Breast epithelium (tissue), 4 donors: ENCODE measurements at places on chromosomes 2 and 18.
A peak's percentile ranks its signal among the peaks of the same experiment; 100 is the strongest.

DNA sequence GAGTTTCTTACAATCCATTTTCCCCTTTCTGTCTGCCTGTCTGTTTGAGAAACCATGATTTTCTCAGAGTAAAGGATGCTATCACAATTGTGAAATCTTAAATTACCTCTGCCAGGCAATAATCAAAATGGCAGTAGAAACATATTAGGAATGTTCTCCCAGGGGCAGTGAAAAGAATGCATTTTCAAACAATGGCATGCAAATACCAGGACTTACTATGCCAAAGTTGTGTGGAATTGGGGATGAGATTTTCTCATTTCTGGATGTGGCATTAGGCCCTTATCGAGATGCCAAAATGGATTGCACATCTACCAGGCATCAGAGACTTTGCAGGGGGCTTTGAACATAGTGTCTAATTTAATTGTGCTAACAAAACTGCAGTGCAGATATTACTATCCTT, 821.4 kb downstream of the RNF144A start:
- no peaks in the 10 kb centered on the region for H3K36me3 ChIP-seq
- H3K27me3 ChIP-seq, result no peaks in the 10 kb centered on the region
- no peaks in the 10 kb centered on the region for H3K4me1 ChIP-seq
- H3K27ac ChIP-seq, result no peak overlapping the region

DNA sequence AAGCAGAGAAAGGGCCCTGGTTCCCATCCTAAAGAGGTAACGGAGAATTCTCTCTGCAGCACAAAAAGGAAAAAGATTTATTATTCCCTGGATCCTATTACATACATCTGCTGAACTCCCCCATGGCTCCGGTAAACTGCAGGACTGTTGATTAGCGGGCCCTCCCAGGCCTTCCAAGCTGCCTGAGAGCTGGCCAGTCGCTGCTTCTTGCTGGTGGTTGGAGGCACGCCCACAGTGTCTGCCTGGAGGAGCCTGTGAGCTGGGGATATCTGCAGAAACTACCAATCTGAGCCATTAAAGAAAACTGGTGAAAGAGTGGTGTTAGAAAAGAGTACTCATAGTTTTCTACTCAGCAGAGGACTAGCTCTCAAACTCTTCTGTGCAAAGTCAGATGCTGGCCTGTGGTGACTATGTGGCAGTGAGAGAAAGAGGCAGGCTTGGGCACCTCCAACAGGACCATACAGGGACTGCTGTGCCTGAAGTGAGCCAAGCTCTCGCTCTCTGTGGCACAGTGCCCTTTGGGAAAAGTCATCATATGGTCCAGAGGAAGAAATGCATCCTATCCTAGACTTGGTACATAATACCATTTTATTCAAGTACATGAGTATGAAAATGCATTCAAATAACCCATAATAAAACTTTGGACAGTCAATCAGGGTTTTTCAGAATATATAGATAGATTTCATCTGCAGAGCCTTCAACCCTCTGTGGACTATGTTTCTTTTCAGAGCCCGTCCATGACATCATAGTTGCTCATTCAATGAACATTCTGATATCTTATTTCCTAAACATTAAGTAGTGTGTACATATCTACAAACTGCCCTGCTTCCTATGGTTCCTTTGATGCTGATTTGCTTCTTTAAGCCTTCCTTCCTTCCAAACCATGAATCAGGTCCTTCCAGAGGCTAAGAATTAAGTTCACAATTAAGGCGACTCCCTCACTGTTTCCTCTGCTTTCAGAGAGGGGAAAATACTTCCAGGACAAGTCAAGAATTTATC, 242.0 kb upstream of the LYPD1 start:
- H3K27me3 ChIP-seq, result no peaks in the 10 kb centered on the region
- H3K4me3 ChIP-seq, result no peak overlapping the region
- DNase-seq, result no peak
- H3K27ac ChIP-seq, result no peak overlapping the region
- H3K4me1 ChIP-seq, result no peaks in the 10 kb centered on the region
- H3K36me3 ChIP-seq, result no peaks in the 10 kb centered on the region

GRCh38 chr2:233572468-233572867, 5.9 kb upstream of the USP40 start:
- H3K4me3 ChIP-seq, result no peak overlapping the region
- no peaks in the 10 kb centered on the region for H3K36me3 ChIP-seq
- H3K27ac ChIP-seq, result no peak overlapping the region
- no peaks in the 10 kb centered on the region for H3K4me1 ChIP-seq
- no peaks in the 10 kb centered on the region for H3K27me3 ChIP-seq

DNA sequence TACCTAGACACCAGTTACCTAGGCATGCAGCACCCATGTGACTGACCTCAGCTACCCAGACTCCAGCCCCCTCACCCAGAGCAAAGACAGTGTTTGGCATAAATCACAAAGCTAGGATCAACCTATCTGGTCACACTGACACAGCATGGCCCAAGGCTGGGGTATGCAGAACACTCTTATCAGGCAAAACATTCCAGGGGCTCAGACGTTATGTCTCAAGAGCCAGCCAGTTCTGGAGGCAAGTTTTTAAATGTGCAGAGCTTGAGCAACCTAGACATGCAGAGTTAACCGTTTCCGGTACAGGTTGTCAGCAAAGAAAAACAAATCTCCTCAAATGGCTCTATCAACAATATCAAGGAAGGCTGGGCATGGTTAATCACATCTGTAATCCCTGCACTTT, 92.8 kb downstream of the AP1S3 start:
- no peak overlapping the region for H3K4me3 ChIP-seq
- DNase-seq, result no peak
- H3K36me3 ChIP-seq, result no peaks in the 10 kb centered on the region
- H3K4me1 ChIP-seq, result no peaks in the 10 kb centered on the region
- no peak overlapping the region for H3K27ac ChIP-seq

DNA sequence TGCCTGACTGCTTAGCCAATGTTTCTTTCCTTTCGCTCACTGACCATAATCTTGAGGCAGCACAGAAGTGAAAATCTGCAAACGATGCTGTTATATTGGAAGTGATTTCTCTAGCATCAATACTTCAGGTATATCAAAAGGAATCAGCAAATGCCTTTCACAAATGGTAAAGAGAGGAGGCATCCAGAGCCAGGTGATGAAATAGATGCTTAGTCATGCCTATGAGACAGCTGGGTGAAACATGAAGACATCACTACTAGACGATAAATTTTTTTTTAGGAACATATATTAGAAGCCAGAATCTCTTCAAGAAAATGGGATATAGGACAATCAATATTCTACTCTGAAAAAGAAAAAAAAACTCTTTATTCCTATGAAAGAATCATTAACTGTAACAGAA, 249.2 kb upstream of the SLC39A10 start:
- H3K27ac ChIP-seq, result no peak overlapping the region
- H3K27me3 ChIP-seq, result no peaks in the 10 kb centered on the region
- no peak overlapping the region for H3K4me3 ChIP-seq
- H3K4me1 ChIP-seq, result no peaks in the 10 kb centered on the region

DNA sequence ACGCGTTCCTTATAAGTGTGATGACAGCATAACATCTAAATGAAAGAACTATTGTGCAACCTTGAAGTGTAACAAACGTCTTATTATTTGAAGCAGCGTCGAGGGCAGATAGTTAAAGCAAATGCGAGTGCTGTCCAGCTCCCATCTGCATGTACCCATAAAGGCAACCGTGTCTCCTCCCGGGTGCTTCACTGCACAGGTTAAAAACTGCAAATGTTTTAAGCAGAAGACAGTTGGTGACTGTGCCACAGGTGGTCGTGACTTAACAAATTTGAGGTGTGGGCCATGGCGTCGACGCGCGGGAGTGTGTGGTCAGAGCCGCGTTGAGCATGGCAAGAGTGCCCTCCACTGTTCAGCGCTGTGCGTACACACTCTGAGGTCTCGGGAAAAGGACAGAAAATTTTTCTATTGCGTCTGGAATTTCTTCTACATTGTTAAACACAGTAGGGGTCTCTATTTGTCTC, 6.4 kb downstream of the SALL3 start:
- no peak overlapping the region for H3K4me3 ChIP-seq
- no peaks in the 10 kb centered on the region for H3K4me1 ChIP-seq
- no peaks in the 10 kb centered on the region for H3K27me3 ChIP-seq
- no peak overlapping the region for H3K27ac ChIP-seq
- no peak for DNase-seq

DNA sequence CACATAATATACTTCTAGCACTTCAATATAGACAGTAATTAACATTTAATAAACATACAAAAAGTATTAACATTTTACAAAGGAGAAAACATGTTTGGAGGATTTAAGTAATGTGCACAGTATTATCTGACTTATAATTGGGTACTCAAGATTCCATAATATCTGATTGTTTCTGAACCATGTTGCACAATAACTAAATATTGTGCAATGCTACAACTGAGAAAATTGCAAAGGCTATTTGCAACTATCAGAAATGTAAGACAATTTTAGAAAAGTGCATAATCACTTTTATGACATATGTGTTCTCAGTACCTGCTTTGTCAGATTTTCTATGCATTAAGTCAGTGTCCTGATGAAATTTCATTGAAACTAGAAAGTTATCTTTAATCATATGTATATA, 934.6 kb downstream of the SOCS6 start:
- no peaks in the 10 kb centered on the region for H3K4me1 ChIP-seq
- H3K36me3 ChIP-seq, result no peaks in the 10 kb centered on the region
- DNase-seq, result no peak
- H3K27ac ChIP-seq, result no peak overlapping the region
- H3K4me3 ChIP-seq, result no peak overlapping the region

DNA sequence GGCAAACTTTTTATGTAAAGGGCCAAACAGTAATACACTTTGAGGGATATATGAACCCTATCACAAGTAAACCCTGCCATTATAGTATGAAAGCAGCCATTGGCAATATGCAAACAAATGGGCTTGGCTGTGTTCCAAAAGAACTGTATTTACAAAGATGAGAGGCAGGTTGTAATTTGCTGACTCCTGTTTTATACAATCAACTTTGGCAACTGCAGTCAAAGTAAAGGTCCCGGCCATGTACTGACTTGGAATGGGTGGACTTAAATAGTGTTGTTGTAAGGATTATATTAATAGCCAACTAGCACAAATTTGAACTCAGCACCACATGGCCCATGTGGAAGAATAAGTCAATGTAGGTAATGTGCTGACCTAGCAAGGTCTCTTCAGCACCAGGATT, 223.4 kb downstream of the WDPCP start:
- no peak overlapping the region for H3K4me3 ChIP-seq
- no peaks in the 10 kb centered on the region for H3K36me3 ChIP-seq
- no peaks in the 10 kb centered on the region for H3K27me3 ChIP-seq
- no peak for DNase-seq
- no peak overlapping the region for H3K27ac ChIP-seq

DNA sequence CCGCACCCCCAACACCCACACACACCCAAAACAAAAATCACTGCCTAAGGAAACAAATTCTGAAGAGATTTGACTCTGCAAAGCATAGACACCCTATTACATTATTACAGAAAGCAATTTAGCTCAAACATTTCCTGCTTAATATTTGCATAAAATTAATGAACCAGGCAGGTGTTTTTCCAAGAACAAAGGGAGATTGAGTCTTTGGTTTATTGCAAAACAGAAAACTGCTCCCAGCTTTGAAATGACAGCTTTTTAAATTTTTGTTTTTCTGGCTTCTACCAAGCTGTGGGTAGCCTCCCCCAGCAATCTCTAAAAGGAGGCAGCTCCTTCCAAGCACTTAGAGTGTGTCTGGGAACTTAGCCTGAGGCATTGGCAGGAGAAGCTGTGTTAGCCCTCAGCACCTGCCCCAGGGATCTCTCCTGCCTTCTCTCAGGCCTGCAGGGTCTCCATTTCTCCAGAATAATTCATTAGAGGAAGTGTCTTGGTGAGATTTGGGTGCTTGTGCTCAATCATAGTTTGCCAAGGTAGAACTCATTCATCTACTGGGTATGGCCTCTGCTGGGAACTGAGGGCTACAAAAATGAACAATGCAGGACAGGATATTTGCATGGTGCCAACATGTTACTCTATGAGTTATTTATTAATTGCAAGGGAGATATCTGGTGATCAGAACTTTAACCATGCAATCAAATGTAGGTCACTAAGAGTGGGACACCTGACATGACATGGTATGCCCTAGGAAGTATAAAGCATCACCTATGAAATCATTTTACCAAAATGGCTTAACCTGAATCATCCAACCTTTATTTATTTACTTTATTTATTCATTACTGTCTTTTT, 58.7 kb downstream of the B3GNT2 start:
- H3K27ac ChIP-seq, result peak overlapping the region; percentile 43
- no peak for DNase-seq
- H3K4me3 ChIP-seq, result no peak overlapping the region
- H3K27me3 ChIP-seq, result no peaks in the 10 kb centered on the region
- no peaks in the 10 kb centered on the region for H3K36me3 ChIP-seq
- H3K4me1 ChIP-seq, result no peaks in the 10 kb centered on the region

GRCh38 chr2:35714883-35715282, 640.7 kb upstream of the CRIM1 start:
- no peak overlapping the region for H3K27ac ChIP-seq
- no peaks in the 10 kb centered on the region for H3K27me3 ChIP-seq
- H3K36me3 ChIP-seq, result no peaks in the 10 kb centered on the region

- H3K27me3 ChIP-seq, result no peaks in the 10 kb centered on the region
- no peaks in the 10 kb centered on the region for H3K4me1 ChIP-seq
- H3K36me3 ChIP-seq, result no peaks in the 10 kb centered on the region
- H3K27ac ChIP-seq, result no peak overlapping the region
- no peak for DNase-seq
- no peak overlapping the region for H3K4me3 ChIP-seq
These were observed 82.2 kb upstream of the KCTD1 start for GRCh38 chr18:26630596-26630995.

DNA sequence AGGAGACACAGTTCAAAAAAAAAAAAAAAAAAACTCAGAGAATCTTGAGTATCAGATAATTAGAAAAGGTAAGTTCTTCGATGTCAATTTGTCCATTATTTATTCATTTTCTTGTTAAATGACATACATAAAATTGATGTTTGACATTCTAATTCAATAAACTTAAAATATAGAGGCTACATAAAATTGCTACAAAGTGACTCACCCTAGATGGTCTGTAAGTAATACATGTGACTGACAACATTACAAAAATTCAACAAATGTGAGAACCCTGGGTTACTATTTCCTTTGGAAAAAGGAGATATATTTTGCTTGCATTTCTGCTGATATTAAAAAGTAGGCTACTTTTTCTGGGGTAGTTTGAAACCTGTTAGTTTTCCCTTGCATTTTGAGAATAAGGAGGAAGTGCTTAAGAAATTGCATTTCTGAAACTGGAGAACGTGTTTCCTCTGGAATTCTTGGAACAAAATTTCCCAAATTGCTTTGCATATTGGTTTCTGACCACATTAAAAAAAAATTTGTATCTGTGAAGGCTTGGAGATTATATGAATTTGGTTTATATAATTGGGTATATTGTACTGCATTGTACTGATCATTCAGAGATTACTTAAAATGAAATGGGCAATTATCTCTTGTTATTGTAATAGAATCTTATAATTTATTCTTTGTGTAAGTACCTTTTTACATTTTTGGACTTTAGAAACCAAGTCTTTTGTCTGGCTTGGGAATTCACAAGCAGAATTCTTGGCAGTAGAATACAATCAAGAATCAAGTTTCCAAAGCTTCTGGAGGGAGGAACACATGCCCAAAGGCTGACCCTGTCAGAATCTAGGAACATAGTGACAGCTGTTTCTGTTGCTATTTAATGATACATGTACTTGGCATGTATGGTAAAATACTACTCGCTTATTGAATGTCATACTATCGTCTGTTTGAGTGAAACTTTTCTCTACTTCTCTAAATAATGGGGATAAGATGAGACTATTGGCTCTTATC, 106.1 kb downstream of the DSEL start:
- no peaks in the 10 kb centered on the region for H3K4me1 ChIP-seq
- no peak overlapping the region for H3K4me3 ChIP-seq
- no peak overlapping the region for H3K27ac ChIP-seq
- H3K27me3 ChIP-seq, result no peaks in the 10 kb centered on the region
- DNase-seq, result no peak

- DNase-seq, result no peak
- H3K4me1 ChIP-seq, result no peaks in the 10 kb centered on the region
- H3K36me3 ChIP-seq, result no peaks in the 10 kb centered on the region
- no peak overlapping the region for H3K4me3 ChIP-seq
- H3K27ac ChIP-seq, result no peak overlapping the region
- no peaks in the 10 kb centered on the region for H3K27me3 ChIP-seq
These were observed 264.2 kb downstream of the C1D start for GRCh38 chr2:67798541-67799160.
